Esophagus squamous epithelium (tissue), 5 donors: ENCODE measurements at places on chromosomes 7 and 10.

- no peak for DNase-seq
Observed at GRCh38 chr7:5831196-5831595, 49.4 kb upstream of the OCM start.

DNA sequence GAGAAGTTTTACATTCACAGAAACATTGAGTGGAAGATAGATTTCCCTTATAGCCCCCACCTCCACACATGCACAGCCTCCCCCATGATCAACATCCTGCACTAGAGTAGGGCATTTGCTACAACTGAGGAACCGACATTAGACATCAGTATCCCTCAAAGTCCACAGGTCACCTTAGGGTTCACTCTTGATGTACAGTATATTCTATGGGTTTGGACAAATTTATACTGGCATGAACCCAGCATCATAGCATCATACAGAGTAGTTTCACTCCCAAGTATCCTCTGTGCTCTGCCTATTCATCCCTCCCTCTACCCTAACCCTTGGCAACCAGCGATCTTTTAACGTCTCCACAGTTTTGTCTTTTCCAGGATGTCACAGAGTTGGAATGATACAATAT lies 64.4 kb downstream of the VSTM4 start:
- no peak for DNase-seq

- no peak for DNase-seq
Observed at GRCh38 chr7:139901056-139901795, 72.2 kb downstream of the TBXAS1 start.

DNA sequence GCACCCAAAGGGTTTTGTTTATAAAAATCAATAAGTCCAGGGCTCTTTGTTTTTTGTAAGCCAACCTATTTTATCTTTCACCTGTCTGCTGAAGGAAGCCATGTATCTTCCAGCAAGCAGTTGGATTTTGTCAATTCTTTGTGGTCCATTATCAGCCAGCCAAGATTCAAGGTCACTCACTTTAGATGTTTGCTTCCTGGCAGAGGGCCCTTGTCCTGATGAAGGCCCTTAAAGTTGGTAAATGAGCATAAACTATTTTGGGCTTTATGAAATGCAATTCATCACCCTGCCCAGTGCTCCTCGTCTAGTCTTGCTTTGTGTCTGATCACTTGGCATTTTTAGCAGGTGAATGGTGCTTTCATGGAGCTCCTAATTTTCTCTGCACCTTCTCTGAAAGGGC lies 1004.2 kb downstream of the GRID1 start:
- DNase-seq, result no peak

GRCh38 chr10:76902949-76903348 lies 734.7 kb downstream of the KCNMA1 start:
- no peak for DNase-seq

DNA sequence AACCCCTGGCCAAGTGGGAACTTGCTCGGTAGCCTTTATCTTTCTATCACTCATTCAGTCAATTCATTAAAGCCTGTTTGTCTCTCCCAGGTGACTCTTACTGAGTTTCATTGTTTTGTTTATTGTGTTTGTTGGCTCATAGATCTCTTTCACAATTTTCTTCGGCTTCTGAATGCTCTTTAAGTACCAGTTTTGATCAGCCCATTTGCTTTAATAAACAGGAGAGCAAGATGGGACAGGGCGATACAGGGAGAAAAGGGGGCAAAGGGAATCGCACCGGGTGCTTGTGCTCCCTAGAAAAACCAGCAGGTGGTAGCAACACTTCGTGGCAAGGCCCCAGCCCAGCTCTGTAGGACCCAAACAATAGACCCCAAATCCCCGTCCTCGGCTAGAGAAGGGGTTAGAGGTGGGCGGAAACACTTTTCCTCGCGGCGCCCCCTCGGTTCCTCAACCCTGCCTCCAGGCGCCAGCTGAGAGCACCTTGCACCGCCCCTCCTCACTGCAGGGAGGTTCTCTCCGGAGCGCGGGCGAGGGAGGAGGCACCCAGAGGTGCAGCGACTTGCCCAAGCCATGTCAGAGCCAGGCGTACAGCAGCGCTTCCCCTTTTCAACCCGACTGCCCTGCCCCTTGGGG lies 1.0 kb upstream of the EPHB6 start:
- peak; percentile 57 for DNase-seq

DNA sequence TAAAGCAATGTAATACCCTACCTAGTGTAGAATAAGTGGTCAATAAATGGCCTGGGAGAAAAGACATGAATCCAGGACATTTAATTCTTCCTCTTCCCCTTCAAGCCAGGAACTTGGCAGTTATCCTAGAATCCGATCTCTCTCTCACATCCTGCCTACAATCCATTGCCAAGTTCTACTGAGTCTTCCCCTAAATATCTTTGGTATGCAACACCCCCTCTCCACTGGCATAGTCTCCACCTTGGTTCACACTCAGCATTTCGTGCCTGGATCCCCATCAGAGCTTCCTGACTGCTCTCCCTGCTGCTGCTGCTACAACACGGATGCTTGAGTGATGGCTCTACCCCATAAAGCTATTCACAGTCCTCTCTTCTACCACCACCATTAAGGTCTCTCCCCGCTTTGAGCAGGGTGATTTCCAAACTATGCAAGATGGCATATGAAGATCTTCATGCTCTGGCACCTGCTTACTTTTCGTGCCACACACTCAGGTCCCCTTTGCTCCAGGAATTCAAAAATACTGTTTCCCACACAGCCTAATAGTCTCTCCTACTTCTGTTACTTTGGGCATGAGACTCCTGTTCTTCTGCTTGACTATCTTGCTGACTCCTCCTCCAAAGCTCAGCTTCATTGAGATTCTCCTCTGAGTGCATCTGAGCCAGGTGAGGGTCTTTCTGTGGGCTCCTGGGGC lies 4.8 kb downstream of the ANK3 start:
- no peak for DNase-seq

DNA sequence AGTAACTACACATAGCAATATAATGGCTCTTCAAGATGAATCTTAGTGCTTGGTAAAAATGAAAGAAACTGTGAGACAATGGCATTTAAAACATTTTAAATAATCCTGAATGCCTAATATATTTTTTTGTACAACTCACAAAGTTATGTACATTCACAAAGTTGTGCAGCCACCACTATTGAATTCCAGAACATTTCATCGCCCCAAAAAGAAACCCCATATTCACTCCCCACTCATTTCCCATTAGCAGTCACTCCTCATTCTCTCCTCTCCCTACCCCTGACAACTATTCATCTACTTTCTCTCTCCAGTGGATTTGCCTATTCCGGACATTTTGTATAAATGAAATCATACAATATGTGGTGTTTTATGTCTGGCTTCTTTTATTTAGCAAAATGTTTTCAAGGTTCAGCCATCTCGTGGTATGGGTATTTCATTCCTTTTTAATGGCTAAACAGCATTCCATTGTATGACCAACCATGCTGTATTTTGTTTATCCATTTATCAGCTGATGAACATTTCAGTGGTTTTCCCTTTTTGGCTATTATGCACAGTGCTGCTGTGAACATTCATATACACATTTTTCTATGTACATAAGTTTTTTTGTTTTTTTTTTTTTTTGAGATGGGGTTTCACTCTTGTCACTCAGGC lies 34.7 kb downstream of the ENTPD7 start:
- no peak for DNase-seq

GRCh38 chr10:110664483-110665420 lies 20.6 kb downstream of the RBM20 start:
- no peak for DNase-seq

- no peak for DNase-seq
Observed at GRCh38 chr10:76542307-76542930, 1095.2 kb downstream of the KCNMA1 start.

DNA sequence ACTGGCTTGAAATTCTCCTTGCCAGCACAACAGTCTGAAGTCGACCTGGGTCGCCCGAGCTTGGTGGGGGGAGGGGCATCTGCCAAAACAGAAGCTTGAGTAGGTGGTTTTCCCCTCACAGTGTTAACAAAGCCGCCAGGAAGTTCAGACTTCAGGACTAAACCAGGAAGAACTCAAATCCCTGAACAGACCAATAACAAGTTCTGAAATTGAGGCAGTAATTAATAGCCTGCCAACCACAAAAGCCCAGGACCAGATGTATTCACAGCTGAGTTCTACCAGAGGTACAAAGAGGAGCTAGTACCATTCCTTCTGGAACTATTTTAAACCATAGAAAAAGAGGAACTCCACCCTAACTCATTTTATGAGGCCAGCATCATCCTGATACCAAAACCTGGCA lies 45.3 kb downstream of the LRRC72 start:
- no peak for DNase-seq

DNA sequence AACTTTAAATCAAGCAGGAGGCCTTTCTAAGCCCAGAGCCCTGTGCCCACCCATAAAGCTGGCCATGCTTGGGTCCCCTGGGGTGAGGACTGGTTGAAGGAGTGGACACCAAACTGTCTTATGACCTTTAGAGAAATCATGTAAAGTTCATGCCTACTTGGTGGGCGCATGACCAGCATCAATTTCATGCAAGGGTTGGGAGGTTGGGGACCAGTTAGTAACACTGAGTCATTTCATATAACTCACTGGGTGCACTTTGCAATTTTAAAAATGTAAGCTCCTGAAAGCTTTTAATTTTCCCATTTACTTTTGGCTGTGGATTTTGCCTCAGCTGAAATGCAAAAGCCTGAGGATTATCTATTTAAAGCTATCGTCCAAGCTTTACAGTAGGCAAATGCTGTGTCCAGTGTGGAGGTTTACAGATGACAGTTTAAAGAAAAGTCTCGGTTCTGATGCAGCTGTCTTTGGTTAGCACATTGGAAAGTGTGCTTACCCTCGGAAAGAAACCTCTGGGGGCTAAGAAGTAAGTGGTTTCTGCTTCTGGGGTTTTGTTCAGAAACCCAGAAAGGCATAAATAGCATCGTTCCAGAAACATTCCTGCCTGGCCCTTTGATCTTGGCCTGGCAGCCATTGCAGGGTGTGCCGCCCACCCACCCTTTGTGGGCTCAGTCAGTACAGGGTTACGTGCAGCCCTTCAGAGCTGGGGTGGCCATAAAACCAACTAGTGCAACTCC lies 48.8 kb upstream of the CHST15 start:
- DNase-seq, result no peak

- DNase-seq, result no peak
Observed at GRCh38 chr7:2386964-2387669, 16.3 kb upstream of the CHST12 start.

DNA sequence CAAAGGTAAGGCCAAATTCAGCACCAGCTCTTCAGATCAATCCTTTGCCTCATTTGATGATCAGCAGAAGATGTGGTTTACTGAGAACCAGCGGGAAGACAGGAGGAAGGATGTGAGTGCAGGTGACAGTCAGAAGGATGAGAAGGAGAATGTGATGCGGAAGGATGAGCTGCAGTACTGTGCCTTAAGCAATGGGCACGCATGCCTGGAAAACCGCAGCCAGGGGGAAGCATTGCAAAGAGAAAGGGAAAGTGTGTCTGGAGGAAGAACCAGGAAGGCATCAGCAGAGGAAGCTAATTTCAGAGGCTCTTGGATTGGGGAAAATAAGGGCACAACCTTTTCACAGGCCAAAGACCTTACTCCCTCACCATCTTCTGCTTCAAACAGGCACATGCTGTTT lies 25.7 kb downstream of the C10orf71 start:
- no peak for DNase-seq

GRCh38 chr7:105723572-105723971 lies 142.3 kb upstream of the EFCAB10 start:
- no peak for DNase-seq

- peak; percentile 19 for DNase-seq
Observed at GRCh38 chr10:3782451-3783315, 2.3 kb downstream of the KLF6 start.

GRCh38 chr10:118106426-118106825 lies 59.7 kb upstream of the RAB11FIP2 start:
- DNase-seq, result no peak

- no peak for DNase-seq
Observed at GRCh38 chr10:87030912-87031635, 11.0 kb downstream of the FAM25A start.

- DNase-seq, result no peak
Observed at GRCh38 chr10:117188371-117188770, 8.9 kb upstream of the KCNK18 start.

DNA sequence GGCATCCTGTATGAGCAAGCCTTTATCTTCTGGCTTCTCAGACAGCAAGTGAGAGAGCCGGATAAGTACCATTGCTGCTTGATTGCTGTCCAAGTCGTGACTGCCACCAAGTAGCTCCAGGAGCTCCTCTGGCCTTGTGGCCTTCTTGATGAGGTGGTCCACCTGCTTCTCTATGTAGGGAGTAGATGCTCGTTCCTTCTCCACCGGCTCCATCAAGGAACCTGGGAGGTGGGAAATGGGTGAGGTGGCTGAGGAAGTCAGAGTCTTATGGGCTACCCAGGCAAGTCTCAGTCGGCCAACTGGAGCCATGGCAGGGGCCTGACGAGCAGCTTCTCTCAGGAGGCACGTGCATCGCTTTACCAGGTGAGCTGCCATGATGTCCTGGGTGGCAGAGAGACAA lies 2.6 kb downstream of the TBRG4 start:
- DNase-seq, result no peak

- no peak for DNase-seq
Observed at GRCh38 chr10:26467639-26468038, 29.5 kb downstream of the APBB1IP start.
